ENCODE measurements at places on chromosomes 7 and 10.

DNA sequence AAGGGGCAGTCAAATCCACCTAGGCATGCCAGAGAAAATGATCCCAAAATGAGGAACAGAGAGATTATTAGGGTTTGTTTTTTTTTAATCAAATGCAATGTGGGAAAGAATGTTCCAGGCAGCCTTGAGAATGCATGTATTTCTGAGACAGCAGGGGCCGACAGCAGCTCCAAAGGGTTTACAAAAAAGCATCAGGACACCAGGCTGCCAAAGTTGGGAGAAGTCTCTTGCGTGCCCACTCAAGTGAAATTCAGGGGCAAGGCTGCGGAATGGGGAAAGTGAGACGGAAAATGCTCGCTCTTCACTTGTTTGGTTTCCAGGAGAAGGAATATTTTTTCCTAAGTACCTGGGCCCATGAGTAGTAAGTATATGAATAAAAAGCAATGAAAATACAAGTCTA, 101.2 kb downstream of the USP6NL start:
- no peak for DNase-seq

DNA sequence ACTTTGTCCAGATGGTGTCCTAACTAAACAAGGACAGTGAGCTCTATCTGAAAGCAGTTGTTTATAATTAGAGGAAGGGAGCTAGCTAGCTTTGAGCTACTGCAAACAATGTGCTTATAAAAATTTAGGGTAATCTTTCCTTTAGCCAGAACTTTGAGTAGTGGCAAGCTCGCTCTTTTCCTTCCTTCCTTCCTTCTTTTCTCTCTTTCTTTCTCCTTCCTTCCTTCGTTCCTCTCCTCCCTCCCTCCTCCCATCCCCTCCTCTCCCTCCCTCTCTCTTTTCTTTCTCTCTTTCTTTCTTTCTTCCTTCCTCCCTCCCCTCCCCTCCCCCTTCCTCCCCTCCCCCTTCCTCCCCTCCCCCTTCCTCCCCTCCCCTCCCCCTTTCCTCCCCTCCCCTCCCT, 520.1 kb downstream of the INHBA start:
- DNase-seq: no peak

GRCh38 chr7:107643407-107643806, 17.2 kb upstream of the SLC26A4 start:
- DNase-seq: no peak

DNA sequence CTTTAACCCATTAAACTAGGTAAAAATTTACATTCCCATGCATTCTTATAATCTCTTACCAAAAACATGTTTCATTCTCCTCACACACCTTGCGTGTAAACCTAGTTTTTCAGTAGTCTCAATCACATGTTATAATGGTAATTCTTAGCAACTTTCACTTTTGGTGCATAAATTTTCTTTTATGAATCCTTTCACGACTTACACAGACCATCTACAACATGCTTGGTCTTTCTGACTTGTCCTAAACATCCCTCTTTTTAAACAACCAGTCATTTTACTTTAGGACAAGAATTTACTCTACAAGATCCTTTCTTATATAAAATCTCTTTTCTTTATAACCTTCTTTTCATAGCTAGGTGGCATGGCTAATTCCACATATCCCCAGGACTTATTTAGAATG, 25.8 kb downstream of the FBXL13 start:
- no peak for DNase-seq

DNA sequence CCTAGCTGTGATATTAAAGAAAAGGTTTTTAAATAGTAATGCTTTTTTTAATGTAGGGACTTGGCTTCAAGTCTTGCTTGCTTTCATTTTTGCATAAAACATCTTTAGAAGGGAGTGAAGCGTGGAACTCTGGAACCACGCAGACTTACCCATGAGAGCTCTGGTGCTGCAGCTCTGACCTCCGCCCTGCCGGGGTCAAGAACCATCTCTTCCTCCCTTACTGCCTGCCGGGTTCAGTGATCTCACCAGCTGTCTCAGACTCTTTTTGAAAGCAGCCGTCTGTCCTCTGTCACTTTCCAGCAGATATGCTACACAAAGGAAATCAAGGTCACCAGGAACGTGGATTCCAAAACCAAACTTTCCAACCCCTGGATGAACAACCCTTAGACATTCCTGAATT, 353.8 kb downstream of the GPR37 start:
- no peak for DNase-seq

- DNase-seq: no peak
Observed at GRCh38 chr7:48681006-48681405, 243.3 kb upstream of the CDC14C start.

DNA sequence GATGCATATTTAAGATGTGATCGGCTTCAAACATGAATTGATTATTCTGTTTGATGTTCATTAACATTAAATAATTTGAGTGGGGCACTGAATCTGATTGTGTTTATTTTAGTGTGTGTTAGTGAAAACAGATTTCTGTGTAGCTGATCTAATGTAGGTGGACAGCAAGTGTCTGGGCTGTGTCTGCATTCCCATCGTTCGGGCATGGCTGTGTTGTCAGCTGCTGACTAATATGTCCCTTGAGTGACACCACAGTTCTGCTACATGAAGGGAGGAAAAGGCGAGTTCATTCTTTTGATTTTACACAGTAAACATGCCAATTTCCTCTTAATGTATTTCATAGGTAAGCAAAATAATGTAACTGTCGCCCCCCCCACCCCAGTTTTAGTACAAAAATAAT, 203.0 kb downstream of the CNTNAP2 start:
- no peak for DNase-seq

- no peak for DNase-seq
Observed at GRCh38 chr10:73576890-73577591, 14.1 kb downstream of the USP54 start.

GRCh38 chr10:114933588-114933987, 4.4 kb upstream of the TRUB1 start:
- no peak for DNase-seq

DNA sequence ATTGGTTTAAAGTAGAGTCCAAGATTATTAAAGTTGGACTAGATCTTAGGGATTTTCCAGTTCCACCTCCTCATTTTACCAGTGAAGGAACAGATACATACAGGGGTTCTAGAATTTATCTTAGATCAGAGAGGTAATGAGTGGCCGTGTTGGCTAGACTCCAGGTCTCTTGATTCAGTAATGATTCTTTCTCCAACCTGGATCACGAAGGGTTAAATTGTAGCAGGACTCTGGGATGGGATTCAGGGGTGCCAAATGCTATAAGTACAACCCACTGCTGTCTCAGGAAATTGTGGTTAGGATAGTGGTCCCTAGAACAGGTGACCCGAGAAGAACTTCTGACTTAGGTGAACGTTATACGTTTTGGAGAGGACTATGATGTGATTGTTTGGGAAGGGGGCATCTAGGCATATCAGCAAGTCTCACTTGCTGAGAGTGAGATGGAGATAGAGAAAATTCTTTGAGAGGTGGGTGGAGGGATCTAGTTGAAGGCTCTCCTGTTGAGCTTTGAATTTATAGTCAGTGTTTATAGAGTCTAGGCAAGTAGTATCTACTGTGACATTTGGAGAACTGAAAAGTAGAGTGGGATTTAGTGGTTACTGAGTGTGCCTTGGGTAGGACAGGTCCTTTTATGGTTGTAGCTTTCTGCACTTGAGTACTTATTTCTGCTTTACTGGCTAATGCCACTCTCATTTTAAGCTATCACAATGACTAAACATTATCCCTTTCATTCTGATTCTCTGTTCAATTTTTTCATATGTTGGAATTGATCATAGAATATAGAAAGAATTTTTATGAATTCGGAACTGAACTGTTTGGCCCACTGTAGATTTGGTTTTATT, 58.3 kb downstream of the ST7 start:
- no peak for DNase-seq

DNA sequence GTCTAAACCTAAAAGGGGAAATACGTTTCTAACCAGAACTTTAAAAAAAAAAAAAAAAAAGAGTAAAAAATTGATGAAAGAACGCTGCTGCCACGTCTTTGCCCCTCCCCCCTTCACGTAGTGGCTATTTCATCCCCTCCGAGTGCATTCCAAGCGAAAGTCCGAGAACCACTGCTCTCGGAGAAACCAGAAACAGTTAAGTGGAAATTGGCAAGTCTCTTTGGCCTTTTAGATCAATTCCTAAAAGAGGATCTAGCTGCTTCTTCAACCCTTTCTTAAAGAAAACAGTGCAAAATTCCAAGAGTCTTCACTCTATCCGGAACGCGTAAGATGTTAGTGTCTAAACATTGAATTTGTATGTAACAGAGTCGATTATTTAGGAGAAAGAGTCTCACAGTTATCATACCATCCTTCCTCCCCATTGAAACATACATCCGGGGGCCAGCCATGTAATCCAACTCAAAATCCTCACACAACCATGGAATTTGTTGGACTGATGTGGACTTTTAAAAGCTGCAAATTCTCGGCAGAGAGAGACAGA, 1.1 kb downstream of the P4HA1 start:
- no peak for DNase-seq

DNA sequence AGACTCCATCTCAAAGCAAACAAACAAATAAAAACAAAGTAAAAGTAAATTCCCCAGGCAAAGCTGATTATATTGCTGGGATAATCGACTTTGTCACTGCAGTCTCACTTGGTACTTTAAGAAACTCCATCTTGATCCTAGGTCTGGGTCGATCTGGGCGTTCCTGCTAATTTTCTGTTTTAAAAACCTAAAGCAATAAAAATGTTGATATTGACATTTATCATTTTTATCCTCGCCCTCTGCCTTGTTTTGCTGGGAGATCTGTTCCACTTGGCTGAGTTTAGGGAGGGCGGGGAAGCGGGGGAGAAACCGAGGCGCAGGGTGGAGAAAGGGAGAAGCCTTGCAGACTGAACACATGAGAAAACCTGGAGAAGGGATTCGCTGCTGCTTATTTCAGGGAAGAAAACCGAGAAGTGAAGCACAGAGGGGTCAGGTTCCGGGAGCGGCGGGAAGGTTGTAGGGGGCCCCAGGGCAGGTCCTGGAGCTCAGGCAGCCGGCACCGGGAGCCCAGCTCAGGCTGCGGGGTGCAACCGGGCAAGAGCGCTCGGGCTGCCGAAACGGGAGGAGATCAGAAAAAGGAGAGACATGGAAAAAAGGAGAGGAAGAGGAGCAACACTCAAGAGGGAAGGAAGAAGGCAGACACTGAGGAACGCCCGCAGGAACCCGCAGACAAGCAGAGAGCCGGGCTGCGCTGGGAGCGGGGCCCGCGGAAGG, 27.3 kb upstream of the KMT2C start:
- DNase-seq: no peak

DNA sequence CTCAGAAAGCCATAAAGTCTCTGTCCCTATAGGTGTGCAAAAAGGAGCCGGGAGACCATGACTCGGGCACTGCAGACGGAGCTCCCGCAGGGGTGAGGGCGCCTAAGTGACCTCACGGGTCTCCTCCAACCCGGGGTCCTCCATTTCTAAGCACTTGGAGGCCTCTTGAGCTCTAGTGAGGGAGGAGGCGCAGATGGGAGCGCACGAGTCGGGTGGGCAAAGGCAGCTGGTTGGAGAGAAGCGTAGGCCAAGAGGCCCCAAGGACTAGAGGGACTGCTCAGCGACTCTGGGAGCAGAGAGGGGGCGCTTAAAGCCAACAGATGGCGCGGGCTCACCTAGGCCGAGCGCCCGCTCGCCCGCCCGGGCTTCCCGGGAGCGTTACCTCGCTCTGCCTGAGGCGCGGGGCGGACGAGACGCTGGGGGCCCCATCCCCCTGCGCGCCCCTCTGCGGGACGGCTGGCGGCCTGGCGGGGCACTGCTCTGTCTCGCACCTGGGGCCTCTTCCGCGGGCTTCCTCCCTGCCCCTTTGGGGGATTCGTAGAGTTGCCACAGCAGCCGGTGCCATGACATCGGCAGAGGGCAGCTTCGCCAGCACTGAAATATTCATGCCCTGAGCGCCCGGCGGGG, 523 bp upstream of the CDH23 start:
- DNase-seq: no peak

DNA sequence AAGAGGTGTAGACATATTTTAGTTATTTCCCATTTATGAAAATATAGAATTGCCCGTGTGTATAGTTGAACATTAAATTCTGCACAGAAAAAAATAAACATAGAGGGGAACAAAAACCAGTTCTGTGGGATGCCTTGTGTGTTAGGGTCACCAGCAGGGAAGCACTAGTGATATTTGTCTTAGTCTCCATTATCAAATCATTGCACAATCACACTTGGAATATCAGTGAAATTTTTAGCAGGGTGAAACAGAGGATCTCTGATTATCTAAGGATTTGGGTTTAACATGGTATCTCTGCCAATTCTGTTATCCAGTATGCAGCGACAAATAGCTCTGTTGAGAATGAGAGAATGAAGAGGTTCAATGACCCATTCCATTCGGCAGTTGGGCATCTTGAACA, 496.0 kb upstream of the POM121L12 start:
- no peak for DNase-seq

DNA sequence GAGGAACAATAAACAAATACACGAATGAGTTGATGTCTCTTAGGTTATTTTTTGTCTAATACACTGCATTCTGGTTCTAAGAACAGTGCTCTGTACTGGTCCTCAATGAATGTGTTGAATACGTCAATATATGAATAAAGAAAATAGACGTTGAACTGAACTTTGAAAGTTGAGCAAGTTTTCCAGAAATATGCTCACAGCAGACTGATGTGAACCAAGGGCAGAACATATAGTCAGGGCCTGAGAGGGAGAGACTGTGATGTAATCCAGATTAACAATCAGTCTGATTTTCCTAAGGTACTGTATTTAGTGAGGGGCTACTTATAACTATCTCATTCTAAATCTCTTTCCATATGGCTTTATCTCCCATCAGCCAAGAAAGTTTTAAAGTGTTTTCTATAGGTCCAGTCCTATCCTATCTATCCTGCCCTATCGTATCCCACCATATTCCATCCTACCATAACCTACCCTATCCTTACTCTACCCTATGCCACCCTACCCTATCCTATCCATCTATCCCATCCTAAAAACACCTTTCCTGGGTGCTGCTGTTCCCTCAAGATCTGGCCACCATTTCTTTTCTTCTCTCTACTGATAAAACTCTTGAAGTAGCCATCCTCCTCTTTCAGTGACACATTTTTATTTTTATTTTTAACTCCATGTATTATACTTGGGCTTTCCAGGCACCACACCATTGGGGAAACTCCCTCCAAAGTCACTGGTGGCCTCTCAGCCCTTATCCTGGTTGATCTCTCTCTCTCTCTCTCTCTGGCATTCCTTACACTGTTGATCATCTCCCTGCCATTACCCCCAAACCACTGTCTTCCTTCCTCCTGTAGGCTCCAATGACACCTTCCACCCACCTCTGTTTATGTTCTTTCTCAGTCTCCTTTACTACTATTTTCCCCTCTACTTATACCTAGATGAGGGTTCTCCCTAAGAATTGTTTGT, 212.3 kb upstream of the SLC26A5 start:
- DNase-seq: no peak

DNA sequence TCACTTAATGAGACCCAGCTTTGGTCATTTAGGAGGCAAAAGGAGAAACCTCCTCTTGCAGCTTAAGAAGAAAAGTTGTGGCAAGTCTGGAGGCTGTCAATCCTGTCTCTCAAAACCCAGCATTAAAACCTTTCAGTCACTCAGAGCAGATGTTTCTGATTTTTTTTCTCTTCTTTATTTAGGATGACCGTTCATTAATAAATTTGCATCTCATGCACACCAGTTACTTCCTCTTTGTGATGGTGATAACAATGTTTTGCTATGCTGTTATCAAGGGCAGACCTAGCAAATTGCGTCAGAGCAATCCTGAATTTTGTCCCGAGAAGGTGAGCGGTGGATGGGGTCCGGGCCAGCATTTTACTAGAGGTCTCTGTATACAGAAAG, 32.0 kb downstream of the TMEM248 start:
- DNase-seq: no peak

All from stimulated activated CD8-positive, alpha-beta memory T cell treated with anti-CD3 and anti-CD28 coated beads, Interleukin-7, amount 100 ng/mL, for 24 hours (primary cell).